ENCODE measurements at places on chromosomes 3 and 15.

- no peak for DNase-seq
Observed at GRCh38 chr3:109336291-109336861, 970 bp downstream of the DPPA4 start.

- peak; percentile 81 for DNase-seq
Observed at GRCh38 chr15:66707310-66708082, 5.5 kb downstream of the SMAD6 start.

DNA sequence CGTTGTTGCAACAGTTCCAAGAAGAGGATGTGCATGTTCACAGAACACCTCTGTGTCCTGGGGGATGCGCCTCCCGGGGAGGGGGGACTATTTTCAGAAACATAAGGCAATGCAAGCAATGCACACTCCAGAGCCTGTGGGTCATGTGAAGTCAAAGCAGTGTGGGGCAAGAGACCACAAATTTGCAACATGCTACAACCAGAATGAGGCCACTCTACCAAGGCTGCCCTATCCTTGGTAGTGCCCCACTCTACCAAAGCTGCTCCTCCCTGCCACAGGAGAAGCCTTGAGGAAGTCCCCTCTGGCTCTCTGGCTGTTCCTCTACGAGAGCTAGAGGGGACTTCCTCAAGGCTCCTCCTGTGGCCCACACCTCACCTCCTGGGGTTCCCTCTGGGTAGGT lies 8.4 kb upstream of the NR2C2 start:
- DNase-seq: no peak

DNA sequence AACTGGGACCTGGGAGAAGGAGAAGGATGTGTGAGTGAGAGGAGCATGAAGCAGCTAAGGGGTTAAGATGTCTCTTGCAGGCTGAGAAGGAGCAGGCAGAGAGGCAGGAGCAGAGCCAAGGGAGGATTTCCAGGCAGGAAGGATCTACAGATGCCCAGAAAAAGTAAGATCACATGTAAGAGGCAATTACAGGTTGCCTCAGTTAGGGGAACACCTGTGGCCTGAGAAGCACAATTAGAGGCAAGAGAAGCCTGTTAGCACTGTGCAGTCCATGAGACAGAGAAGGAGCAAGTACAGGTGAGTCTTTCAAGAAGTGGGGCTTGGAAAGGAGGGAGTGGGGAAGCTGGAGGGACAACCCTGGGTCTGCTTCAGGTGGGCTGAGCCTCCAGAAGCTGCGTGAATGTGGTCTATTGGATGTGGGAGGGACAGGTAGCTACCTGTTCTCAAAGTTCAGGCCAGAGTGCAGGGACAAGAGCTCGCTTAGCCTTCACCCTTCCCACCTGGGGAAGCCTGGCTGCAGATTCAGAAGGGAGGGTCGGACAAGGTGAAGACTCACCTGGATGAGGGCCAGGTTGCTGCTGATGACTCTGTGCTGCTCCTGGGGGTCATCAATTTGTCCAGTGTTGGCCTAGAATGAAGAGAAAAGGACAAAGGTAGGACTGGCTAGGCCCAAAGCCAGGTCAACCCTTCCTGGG lies 50.7 kb downstream of the SLC41A3 start:
- no peak for DNase-seq

DNA sequence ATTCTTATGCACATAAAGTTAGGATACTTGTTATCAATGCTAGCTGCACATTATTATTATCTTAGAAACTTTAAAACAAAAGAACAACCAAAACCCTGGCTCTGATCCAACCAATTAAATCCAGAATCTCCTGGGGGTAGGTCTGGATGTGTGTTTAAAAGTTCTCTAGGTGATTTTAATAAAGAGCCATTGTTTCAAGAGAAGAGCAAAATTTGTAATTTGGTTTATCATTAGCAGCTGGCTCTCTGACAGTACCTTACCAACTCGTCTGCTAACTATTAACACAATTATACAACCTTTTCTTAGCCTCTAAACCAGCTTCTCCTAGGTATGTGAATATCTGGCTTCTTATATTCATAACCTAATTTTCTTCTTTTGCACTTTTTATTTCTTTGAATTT lies 68.9 kb downstream of the IFT80 start:
- DNase-seq: no peak

GRCh38 chr15:90593499-90594158 lies 63.9 kb downstream of the CRTC3 start:
- DNase-seq: no peak

DNA sequence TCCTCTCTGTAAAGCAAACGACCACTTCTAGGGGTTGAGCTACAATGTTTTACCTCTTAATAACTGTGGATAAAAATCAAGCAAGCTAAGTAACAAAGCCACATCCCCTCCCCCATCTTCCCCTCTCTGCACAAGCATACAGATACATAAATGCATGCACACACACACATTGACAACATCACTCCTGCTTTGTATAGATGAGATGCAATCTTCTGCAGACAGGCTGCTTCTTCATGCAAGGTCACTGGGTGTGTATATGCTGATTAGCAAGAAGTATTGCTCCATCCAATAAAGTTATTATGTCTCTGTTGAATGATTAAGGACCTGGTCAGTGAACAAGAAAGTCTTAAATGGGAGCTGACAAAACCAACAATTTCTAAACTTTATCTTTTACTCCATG lies 8.8 kb upstream of the ATP11B start:
- no peak for DNase-seq

GRCh38 chr15:26623071-26623470 lies 149.8 kb downstream of the GABRB3 start:
- DNase-seq: no peak

- no peak for DNase-seq
Observed at GRCh38 chr15:66641485-66642315, 60.3 kb upstream of the SMAD6 start.

DNA sequence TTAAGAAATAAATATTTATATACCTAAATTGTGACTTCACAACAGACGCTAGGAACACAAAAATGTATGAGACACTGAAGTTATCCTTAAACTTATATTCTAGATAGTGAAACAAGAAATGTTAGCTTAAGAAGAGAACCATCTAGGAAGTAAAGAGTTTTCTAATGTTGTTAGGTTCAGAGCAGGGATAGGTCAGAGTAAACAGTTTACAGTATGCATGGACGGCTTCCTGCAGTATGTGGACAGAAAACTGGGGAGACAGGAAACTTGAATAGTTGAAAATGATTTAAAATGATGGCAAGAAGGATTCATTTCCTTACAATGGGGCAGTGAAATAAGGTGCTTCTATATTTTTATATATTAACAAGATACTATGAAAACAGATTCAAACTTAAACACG lies 449.8 kb downstream of the MAGI1 start:
- no peak for DNase-seq

DNA sequence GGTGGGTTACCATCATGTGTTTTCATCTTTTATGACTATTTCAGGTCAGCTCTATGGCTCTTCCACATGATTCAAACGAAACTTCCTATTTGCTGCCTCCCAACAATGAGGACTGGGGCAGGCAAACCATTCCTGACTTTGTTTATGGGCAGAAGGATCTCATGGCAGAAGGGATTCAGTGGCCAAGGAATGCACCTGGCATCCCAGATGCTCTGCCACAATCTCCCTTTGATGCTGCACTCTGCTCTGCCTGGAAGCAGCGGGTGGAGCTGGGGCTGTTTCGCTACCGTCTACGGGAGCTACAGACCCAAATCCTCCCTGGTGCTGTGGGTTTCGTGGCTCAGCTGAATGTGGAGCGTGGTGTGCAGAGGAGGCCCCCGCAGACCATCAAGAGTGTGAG lies 6.8 kb downstream of the GDPGP1 start:
- DNase-seq: no peak

DNA sequence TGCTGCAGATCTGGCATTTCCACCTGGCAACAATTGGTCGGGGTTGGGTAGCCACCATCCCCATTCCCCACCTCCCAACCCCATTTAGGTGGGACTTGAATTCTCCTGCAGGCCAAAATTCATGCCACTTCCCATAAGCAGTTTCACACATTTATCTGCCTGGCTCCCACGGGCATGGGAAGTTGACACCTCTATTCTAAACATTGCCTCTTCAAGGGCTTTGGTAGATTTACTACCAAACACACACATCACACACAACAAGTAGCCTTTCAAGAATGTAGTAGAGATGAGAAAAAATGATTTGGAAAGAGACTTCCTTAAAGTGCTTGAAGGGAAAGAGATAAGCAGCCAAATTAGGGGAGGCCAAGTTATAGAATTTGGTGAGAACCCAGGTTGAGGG lies 30.9 kb downstream of the ZBTB38 start:
- DNase-seq: no peak

GRCh38 chr3:155184011-155184410 lies 103.9 kb downstream of the MME start:
- DNase-seq: no peak

DNA sequence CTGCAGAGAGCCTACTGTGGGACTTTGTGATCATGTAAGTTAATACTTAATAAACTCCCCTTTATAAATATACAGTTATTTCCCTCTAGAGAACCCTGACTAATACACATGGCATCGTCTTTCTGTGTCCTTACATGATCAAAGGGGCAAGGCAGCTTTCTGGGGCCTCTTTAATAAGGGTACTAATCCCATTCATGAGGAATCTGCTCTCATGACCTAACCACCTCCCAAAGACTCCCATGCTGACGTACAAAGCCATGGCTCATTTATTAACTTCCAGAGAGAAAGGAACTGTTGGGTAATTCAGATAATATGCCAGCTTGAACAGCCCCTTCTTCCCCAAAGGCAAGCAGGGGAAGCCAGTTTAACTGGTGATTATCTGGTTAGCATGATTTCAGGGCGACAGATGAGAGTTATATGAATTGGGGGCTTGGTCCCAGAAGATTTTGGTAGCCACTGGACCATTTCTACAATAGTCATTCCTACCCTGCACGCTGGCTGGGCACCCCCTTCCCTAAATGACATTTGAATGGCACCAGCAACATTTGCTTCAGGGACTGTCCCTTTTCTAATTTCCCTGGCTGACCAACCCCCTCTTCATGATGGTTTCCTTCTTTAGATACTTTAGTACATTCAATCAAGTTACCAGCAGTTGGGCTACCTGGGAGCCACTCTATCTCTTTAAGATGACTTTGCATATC lies 83.6 kb upstream of the C3orf80 start:
- no peak for DNase-seq

GRCh38 chr15:87477737-87478686 lies 778.5 kb downstream of the NTRK3 start:
- peak; percentile 72 for DNase-seq

- peak; percentile 93 for DNase-seq
Observed at GRCh38 chr15:90660195-90660998, 56.7 kb upstream of the BLM start.

DNA sequence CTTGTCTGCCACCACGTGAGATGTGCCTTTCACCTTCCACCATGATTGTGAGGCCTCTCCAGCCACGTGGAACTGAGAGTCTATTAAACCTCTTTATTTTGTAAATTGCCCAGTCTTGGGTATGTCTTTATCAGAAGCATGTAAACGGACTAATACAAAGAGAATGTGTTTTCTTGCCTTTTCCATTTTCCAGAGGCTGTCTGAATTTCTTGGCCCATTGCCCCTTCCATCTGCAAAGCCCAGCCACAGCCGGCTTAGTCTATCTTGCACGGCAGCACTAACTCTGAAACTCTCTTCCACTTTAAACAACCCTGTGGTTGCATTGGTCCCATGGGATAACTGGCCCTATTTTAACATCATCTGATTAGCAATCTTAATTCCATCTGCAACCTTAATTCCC lies 215.3 kb downstream of the LRTM1 start:
- DNase-seq: no peak

GRCh38 chr3:61715886-61716527 lies 154.6 kb downstream of the PTPRG start:
- no peak for DNase-seq

DNA sequence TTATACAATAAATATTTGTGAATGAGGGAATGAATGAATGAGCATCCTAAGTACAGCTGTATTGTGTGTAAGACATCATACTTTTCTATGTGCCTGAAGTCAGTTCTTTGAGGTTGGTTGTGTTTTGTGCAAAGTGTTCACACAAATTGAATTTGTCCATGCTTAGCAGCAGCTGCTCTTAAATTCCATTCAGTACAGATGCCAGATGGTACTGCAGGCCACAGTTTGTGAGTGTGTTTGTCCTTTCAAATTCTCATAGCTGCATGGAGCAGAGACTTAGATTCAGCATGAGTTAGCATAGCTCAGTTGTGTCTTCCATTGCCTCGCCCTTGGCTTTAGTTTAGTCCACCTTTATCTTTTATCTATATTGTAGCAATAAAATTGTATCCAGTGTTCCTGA lies 3.8 kb upstream of the ZNF385D start:
- DNase-seq: no peak

DNA sequence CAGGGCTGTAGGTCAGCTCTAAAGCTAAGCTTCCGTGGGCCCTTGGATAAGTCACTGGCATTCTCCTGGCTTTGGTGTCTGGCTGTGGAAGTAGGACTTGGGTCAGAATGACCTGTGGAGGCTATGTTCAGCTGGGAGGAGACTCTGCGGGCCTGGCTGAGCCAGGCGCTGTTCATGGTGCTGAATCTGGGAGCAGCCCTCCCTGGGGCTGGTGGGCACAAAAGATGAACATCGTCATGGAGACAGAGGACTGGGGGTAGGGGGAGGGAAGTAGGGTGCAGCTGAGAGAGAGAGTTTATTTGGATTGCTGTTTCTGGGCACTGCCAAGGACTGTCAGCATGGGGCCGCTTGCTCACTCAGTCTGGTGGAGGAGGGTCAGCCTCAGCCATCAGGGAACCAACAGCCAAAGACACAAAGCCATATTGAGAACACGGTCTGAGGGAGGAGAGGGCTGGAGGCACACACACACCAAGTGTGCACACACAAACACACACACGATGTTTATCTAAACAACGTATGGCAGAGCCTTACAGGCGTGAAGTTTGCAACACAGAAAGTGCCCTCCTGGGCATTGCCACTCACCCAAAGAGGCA lies 120.7 kb upstream of the LINGO1 start:
- no peak for DNase-seq

GRCh38 chr3:69784954-69785514 lies 45.8 kb downstream of the MITF start:
- DNase-seq: peak; percentile 65

DNA sequence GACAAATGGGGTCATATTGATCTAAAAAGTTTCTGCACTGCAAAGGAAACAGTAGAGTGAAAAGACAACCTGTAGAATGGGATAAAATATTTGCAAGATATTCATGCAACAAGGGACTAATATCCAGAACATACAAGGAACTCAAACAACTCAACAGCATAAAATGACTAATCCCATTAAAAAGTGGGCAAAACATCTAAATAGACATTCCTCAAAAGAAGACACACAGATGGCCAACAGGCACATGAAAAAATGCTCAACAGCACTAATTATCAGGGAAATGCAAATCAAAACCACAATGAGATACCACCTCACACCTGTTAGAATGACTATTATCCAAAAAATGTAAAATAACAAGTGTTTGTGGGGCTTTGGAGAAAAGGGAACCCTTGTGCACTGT lies 8.8 kb downstream of the SLC12A8 start:
- no peak for DNase-seq

- DNase-seq: no peak
Observed at GRCh38 chr15:63071288-63071909, 28.9 kb downstream of the TPM1 start.

GRCh38 chr15:63974021-63974420 lies 72.3 kb downstream of the DAPK2 start:
- no peak for DNase-seq
